ENCODE measurements at places on chromosomes 5 and 9.
A peak's percentile ranks its signal among the peaks of the same experiment; 100 is the strongest.

DNA sequence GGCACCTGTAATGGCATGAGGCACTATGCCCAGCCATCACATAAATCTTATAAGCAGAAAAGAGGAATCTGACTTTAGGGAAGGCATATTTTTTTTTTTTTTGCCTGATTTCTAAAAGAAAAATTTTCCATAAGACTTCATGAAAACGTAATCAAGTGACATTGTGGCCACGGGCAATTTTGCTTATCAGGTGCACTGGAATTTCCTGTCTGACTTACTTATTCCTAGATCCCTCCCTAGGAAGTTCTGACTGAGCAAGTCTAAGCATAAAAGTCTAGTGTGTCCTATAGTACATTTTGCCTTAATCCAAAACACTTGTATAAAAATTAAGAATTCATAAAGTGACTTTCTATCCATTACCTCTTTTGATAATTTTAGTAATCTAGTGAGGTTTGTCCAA, 12.5 kb downstream of the C5orf46 start:
- no peak for DNase-seq

- no peak for DNase-seq
Measured at GRCh38 chr9:112516769-112517168, 30.1 kb downstream of the KIAA1958 start.

- DNase-seq, result no peak
Measured at GRCh38 chr5:142922223-142922952, 152.2 kb downstream of the ARHGAP26 start.

- DNase-seq, result no peak
Measured at GRCh38 chr5:157976429-157976828, 117.5 kb upstream of the CLINT1 start.

GRCh38 chr9:82552784-82553183, 510.2 kb downstream of the RASEF start:
- no peak for DNase-seq

GRCh38 chr5:40224421-40224820, 455.3 kb upstream of the PTGER4 start:
- no peak for DNase-seq

GRCh38 chr9:103364753-103365152, 369.6 kb downstream of the CYLC2 start:
- no peak for DNase-seq

DNA sequence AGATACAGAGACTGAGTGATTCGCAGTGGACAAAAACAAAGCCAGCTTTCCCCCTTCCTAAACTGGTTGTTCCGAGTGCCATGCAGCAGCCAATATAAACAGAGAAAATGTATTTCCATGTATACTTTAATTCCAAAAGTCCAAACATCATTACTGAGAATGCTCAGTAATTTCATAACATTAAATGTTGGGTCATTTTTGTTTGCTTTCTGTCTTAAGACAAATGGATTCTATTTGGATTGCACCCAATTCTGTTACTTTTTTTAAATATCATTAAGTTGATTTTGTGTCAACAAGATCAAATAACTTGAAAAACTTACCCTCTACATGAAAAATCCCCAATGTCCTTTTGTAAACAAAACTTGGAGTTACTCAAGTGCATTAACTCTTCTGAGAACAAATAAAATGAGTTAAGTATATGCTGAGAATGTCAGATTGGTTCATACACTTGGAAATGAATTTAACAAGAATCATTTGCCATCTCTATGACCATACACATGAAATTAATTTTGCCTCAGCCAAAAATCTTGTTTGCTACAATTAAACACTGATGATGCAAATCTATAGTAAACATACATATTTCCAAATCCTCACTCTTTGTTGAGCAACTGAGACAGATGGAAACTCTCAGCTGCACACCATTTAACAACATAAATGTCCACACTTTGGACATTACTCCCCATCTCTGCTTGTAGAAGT, 19.4 kb downstream of the LURAP1L start:
- DNase-seq, result no peak

- DNase-seq, result no peak
Measured at GRCh38 chr9:94153905-94154304, 69.6 kb downstream of the PTPDC1 start.

GRCh38 chr9:104958751-104959150, 30.8 kb upstream of the ABCA1 start:
- DNase-seq, result no peak

GRCh38 chr5:131952301-131952857, 6.9 kb upstream of the MEIKIN start:
- DNase-seq, result no peak

GRCh38 chr9:4515958-4516375, 25.7 kb downstream of the SLC1A1 start:
- no peak for DNase-seq

GRCh38 chr5:17403695-17404490, 94.1 kb upstream of the TAF11L2 start:
- no peak for DNase-seq

- DNase-seq, result no peak
Measured at GRCh38 chr5:177508837-177509236, 789 bp downstream of the DOK3 start.

- DNase-seq, result no peak
Measured at GRCh38 chr9:121194730-121195129, 6.9 kb downstream of the RAB14 start.

DNA sequence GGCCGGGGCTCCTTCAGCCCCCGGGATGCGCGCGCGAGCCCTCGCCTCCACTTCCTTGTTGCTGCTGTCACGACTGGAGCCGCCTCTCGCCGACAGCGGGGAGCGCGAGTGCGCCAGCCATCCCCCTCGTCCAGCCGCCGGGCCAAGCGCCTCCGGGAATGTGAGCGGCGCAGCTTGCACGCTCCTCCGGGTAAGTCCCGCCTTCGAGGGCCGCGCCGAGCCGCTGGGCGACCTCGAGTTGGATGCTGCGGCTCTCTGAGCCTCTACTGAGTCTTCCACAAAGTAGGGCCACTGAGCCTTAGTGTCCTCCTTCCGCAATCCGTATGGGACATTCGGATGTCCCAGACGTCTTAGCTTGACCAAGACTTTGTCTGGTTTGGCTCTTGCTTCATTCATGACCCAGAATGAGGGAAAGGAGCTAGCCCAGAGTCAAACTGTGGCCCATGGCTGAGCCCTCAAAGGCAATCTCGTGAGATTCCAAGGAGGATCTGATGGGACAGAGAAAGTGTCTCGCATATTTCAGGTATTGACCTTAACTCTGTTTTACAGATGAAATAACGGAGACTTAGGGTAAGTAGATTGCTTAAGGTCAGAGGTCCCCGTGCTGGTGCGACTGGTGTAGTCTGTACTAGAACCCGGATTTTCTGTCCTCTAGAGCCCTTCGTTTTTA, 586 bp downstream of the HMGXB3 start:
- peak; percentile 82 for DNase-seq

GRCh38 chr9:137449081-137449844, 8.1 kb upstream of the ENTPD8 start:
- DNase-seq, result no peak

- no peak for DNase-seq
Measured at GRCh38 chr9:96289392-96289791, 12.6 kb downstream of the HSD17B3 start.

DNA sequence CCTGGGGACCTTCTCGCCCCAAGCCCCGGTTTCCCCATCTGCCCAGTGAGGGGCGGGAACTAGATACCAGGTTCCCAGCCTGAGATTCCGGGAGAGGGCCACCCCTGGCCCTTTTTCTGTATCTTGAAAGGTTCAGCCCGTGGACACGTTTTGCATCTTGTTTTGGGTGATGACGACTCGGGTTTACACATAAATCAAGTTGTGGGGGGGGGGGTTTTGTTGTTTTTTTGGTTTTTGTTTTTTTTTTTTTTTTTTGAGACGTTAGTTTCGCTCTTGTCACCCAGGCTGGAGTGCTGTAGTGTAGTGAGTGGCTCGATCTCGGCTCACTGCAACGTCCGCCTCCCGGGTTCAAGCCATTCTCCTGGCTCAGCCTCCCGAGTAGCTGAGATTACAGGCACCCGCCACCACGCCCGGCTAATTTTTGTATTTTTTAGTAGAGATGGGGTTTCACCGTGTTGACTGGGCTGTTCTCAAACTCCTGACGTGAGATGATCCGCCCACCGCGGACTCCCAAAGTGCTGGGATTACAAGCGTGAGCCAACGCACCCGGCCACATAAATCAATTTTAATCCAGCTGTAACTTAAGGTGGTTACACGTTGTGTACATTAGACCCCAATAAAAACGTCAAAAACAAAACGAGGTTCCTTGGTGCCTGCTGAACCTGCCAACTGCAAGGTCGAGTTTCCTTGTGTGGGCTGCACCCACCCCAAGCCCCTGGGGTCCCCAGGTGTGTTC, 1.1 kb upstream of the BRD3 start:
- DNase-seq, result no peak

DNA sequence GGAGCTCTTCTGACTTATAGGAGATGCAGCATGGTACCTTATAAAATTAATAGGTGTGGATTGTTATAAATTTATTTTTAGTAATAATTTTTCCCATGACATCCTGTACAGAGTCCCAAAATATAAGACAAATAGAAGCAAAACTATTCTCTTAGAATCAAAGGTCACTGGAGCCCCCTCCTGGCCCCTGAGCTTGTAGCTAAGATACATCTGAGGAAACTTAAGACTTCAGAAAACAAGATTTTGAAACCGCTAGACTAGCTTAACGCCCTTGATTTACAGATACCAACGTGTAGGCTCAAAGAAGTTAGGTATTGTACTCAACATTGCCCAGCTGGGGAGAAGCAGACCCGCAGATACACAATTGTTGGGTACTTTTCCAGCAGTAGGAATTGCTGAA, 45.7 kb upstream of the KCNN2 start:
- DNase-seq, result no peak

DNA sequence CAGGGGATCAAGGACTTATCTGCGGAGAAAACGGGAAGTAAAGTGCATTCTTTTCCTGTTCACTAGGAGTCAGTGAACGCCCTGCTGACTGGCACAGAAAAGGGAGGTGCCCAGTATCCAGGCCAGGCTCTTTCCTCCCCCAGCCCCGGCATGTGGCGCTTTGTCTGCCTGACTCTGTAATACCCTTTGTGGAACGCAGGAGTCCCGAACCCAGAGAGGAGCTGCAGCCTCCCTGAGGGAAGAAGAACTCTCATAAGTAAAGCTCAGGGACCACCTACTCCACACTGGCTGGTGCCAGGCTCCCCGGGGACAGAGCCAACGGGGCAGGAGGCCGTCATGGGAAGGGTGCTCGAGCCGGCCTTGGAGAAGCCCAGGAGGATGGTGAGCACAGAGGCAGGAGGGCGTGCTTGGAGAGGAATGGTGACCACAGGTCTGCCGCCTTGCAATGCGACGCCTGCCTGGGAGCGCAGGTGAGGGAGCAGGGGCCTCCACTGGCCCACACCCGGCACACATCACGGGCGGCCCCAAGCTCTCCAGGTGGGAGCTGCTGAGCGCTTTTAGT, 31.5 kb downstream of the VAV2 start:
- no peak for DNase-seq

GRCh38 chr5:123220621-123221146, 131.6 kb downstream of the PRDM6 start:
- DNase-seq, result no peak

DNA sequence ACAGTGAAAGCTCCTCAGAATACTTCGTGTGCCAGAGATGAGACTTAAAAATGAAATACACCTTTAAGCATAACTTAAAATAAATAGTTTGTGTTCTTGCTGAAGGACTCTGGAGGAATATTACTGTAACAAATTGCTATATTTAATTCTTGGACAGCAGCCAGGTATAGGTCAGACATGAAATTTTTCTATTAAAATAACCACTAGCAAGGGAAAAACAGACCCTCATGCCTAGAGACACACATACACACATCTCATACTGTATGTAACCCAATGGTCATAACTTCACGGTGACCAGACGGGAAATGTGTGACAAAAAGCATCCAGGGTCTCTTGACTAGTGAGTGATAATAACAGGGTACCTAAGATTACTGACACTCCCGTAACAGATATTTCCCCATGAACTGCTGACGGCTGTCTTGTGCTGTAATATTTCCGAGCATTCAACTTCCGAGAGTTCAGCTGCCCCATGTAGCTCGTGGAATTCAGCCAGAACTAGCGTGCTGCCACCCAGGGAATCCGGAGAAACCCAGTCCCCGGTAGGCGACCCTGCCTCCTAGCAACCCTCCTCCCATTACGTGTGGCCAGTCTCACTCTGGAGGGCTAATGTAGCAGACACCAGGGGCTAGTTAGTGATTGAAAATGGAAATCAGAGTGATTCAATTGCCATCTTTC, 2295.1 kb upstream of the WWC1 start:
- DNase-seq, result no peak

GRCh38 chr5:141512911-141513626, 24.2 kb downstream of the PCDHGC5 start:
- DNase-seq, result peak; percentile 76

GRCh38 chr9:70678153-70678552, 263.7 kb upstream of the KLF9 start:
- DNase-seq, result no peak

DNA sequence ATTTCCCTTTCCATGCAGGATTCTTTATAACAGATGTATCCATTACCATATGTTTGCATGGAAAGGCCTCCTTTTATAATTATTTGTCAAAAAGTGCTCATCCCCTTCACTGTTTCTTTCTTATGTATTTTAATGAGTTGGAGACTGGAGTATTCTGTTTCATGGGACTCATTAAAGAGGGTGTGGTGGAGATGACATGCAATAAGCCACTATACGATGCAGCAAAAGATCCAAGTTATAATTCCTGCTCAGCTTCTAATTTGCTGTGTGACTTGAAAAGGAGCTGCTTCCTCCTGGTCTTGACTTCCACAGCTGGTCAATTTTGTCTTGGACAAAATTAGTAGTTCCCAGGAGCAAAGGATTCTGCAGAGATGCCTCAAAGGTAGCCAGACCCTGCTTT, 13.9 kb downstream of the SGCD start:
- DNase-seq, result no peak

DNA sequence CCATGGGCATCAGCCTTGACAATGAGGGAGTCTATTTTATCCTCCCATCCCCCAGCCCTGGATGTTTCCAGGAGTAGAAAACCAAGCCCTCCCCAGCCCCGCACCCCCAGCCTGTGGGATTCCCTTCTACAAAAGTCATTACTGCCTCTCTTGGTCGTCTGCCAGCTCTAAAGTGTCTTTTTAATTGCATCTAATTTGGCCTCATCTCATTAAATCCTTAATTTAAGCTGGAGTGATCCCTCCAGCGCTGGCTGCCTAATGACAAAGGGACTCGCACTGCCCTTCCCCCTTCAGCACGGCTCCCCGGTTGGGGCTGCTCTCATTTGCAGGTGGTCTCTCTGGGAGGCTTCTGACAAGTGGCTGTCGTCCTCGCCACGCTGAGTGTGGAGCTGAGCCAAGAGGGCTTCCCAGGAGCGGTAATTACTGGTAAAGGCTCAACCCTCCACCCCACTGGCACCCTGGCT, 107.9 kb upstream of the ALDH1B1 start:
- DNase-seq, result no peak

- DNase-seq, result no peak
Measured at GRCh38 chr5:144040615-144041305, 129.7 kb downstream of the YIPF5 start.

GRCh38 chr9:17928228-17928627, 349.4 kb downstream of the SH3GL2 start:
- no peak for DNase-seq
